Stimulated activated CD4-positive, alpha-beta T cell treated with anti-CD3 and anti-CD28 coated beads, Interleukin-15, amount 100 ng/mL, for 1 hour (primary cell): ENCODE measurements at places on chromosomes 7 and 10.

DNA sequence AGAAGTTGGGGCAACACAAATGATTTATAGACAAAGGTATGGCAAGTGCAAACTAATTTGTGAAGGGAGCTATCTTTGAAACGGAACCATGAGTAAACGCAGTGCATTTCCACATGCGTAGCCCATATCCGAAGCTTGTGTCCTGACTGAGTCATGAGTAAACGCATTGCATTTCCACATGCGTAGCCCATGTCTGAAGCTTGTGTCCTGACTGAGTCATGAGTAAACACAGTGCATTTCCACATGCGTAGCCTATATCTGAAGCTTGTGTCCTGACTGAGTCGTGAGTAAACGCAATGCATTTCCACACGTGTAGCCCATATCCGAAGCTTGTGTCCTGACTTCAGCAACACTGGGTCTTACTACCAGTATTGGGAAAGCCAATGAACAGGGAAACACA lies 95.0 kb downstream of the CELF2 start:
- DNase-seq = no peak

DNA sequence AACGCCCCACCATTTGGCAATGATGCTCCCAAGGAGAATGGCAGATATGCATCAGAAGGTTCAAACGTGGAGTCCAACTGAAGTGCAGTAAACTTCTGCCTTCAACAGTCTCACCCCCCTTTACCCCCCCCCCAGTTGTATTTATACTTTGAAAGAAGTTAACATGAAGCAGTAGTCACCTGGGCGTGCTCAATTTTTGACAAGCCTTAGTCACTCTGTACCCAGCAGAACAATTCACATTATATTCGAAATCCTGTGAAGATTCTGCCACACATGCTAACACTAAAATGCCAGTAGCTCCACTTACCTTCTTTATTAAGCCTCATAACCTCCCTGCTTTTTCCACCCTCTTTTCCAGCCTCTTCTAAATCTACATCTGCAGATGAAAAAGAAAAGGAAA lies 894 bp downstream of the ATXN7L1 start:
- DNase-seq = no peak

GRCh38 chr7:46033592-46033991 lies 112.5 kb upstream of the IGFBP3 start:
- no peak for DNase-seq

DNA sequence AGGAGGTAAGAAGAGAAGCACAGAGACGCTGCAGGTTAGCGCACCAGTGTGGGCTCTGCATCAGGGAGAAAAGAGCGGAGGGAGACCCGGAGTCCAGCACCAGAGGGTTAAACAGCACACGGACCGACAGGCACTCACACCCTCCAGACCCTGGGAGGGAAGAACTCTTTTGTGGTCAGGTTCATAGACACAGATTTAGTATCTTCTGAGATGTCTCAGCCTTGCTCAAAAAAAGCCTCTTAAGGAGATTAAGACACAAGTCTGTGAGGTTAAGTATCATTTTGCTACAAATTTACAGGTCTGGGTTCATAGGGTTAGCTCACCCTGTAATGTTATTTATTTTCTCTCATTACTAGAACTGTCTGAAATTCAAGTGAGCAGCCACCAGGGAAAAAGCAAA lies 16.8 kb upstream of the NDST2 start:
- DNase-seq = no peak

- DNase-seq = no peak
Observed at GRCh38 chr7:132131196-132131595, 445.1 kb downstream of the PLXNA4 start.
